ENCODE measurements at places on chromosomes 16 and 17.

GRCh38 chr17:80890196-80890920, 101.3 kb upstream of the CHMP6 start:
- no peak for DNase-seq

- no peak for DNase-seq
Measured at GRCh38 chr16:72424757-72425156, 252.8 kb upstream of the PMFBP1 start.

GRCh38 chr16:31695667-31696066, 168.0 kb downstream of the AHSP start:
- DNase-seq: no peak

DNA sequence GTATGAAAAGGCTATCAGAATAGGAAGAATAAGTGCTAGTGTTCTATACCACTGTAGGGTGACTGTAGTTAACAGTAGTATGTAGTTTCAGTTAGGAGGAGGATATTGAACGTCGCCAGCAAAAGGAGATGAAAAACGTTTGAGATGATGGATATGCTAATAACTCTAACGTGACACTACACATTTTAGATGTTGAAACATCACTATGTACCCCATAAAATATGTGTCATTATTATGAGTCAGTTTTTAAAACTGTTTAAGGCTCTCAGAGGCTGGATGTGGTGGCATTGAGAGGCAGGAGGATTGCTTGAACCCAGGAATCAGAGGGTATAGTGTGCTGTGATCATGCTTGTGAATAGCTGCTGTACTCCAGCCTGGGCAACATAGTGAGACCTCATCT, 31.8 kb downstream of the UBN1 start:
- DNase-seq: no peak

DNA sequence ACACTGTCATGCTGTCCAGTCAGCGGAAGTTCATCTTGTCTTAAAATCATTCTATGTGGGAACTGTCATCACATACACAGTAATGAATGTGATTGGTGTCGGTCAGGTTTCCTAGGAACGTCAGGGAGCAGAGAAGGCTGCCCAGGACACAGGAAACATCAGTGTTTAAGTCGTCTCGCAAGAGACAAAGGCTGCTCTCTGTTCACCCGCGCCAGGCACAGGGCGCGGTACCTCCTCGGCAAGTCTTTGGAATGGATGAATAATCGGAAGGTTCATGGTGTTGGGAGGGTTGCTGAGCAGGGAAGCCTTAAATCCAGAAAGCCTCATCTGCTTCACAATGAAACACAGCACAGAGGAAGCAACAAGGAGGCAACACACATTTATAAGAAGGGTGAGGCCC, 148.2 kb downstream of the CPPED1 start:
- DNase-seq: no peak

GRCh38 chr16:79805621-79806020, 205.1 kb upstream of the MAF start:
- DNase-seq: no peak

DNA sequence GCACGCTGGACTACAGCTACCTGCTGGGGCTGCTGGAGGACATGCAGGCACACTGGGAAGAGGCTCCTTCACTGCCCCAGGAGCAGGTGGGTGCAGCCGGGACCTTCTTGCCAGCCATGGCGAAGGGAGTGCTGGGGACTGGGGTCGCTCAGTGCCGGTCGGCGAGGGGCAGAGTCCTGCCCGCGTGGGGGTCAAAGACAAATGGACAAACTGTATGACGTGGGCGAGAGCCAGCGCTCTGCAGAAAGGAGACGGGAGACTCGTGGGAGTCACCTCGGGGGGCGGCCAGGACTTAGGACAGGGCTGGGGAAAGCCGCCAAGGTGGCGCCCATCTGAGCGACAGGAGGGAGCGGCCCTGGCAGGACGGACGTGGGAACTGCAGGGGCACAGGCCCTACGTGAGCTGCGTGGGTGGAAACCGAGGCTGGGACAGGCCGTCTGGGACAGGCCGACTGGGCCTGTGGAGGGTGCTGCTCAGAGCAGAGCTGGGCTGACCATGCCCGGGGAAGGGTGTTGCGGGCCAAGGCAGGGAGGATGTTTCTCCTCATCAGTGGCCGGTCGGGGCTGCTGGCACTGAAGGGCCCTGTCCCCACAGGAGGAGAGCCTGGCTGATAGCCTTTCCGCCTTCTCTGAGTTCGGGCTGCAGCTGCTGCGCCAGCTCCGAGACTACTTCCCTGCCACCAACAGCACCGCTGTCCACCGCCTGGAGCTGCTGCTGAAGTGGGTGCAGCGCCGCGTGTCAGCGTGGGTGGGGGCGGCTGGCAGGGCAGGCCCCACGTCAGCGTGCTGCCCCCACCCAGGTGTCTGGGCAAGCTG, 8.0 kb downstream of the TSR3 start:
- no peak for DNase-seq

GRCh38 chr17:2735896-2736295, 13.6 kb downstream of the CCDC92B start:
- no peak for DNase-seq

DNA sequence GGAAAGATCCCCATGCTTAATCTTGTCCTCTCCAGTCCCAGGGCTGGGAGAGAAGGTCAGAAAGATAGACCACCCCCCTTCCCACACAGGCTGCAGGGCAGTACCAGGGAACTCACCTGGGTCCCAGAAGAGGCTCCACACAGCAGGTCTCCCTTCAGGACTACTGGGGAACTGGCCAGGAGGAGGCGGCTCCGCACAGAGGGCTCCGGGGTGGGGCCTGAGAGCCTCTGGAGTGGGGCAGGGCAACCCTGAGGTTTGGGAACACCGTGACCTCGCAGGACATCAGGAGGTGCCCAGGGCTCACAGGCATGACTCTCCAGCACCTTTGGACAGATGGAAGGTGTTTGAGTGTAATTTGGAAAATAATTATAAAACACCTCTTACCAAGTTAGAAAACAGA, 11.0 kb downstream of the ABCA3 start:
- DNase-seq: no peak

DNA sequence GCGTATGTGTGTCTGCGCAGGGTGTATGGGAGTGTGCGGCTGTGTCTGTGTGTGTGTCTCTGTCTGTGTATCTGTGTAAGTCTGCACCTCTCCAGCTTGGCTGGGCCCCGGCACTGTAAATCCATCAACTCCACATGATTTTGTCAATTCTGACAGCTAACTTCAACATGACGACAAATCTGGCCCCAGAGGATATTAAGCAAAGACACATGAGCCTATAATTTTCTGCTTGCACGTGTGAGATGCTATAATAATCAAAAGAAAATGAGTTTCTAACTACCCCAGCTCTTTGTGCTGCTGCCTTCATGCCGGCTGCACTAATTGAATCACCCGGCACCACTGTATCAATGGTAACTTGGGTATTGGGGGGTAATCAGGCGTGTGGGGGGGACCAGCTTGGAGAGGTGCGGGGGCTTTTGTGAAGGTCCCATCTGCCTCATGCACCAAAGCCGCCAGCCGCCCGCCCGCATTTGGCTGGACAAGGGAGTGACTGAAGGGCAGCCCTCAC, 57.6 kb upstream of the LHX1 start:
- no peak for DNase-seq

DNA sequence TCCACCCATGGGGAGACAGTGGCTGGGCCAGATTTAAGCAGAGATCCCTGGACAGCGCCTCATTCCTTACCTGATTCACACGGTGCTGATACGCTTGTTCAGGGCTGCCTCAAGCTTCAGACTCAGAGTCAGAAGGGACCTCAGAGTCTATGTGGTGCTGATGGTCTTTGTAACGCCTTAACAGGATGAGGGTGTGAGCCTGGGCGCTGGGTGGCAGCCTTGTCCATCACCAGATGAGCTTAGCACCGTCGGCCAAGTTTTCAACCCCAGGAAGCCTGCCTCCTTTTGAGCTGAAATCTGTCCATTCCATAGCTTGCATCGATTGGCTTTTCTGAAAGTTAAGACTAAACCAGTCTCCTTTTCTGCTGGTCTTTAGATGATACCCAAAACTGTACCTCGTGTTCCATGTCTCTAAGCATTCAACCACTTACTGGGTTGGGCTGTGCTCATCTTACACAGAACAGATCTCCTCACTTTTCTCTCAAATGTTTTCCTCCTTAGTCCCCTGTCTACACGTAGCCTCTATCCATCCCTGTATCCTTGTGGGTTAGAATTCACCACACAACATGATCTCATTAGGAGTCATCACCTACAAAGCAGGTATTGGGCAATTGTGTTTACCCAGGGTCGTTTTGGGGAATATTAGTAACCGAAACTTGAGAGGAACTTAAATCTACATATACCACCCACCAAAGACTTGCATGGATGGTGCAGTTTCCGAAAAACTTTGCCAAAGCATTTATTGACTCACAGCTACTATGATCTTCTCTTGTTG, 573.4 kb downstream of the CDH13 start:
- DNase-seq: no peak

GRCh38 chr17:29131814-29132682, 48.1 kb downstream of the MYO18A start:
- DNase-seq: peak; percentile 34

DNA sequence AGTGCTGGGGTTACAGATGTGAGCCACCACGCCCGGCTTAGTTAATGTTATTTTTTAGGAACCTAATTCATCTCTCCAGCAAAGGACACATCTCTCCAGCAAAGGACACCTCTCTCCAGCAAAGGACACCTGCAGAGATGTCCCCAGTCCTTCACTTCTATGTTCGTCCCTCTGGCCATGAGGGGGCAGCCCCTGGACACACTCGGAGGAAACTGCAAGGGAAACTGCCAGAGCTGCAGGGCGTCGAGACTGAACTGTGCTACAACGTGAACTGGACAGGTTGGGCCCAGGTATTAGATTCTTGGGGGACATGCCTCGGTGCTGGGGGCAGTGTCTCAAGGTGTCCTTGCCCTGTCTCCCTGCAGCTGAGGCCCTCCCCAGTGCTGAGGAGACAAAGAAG, 4.7 kb downstream of the PFAS start:
- DNase-seq: no peak
